Choroid plexus epithelial cell (primary cell): ENCODE measurements at places on chromosomes 5 and 9.

DNA sequence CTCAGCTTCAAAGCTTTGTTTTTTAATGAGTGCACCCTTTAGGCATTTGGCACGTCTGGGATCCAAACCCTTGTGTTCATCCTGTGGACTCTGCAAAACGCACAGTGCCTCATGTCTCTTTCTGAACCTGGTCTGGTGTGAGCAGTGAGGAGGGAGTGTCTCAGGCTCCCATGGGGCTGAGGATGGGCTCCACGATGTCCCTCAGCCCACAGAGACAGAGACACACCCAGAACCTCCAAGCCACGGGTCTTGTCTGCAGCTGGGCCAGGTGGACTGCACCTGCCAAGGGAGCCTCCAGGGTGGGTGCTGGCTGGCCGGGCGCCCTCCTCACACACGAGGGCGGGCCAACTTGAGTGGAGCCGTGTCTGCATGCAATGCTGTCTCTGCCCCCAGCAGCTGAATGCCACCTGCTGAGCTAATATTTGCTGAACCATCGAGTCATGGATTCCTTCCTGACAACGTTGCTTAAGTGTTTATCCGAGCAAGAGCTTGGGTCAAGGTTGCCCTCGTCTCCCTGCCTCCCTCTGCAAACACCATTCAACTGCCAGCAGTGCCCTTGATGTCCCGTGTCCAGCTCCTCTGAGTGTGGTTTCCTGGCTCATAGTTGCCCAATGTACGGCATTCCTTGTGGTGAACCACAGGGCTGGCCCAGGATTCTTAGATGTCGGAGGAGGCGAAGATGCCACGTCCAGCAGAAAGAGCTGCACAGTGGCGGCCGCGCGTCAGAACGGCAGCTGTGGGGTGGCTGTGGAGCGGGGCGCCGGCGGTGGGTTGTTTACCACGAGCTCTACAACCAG lies 31.4 kb upstream of the LPCAT1 start:
- DNase-seq, result peak; percentile 60

DNA sequence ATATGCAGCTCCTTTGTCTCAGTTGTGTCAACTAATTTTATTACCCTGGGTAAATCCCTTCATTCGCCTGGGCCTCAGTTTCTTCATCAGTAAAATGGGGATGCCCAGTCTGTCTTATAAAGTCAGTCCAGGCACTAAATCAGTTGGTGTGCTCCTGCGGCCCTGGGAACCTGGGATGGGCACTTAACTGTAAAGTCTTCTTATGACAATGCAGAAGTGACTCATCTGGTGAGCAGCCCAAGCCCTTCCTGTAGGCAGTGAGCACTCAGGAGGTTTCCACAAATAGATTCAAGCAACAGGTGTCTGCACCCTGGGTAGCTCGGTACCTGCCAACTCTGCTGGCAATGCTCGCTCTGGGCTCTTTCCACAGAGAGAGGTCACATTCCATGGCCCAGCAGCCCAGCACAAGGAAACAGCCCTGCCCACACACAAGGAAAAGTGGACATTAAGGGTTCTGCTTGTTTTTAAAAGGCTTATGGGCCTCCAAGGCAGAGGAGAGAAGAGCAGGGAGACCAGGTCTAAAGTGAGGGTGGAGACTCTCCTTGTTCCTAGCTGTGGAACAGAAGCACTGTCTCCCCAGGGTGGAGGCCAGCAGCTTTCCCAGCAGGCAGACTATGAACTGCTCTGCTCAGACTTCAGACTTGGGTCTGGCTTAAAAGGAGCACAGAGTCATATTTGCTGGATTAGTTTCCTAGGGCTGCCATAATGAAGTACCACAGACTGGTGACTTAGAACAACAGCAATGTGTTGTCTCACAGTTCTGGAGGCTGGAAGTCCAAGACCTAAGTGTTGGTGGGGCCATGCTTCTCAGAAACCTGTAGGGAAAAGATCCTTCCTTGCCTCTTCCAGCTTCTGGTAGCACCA lies 89.7 kb upstream of the ADRA1B start:
- DNase-seq, result peak; percentile 83

GRCh38 chr5:148433826-148434225 lies 50.1 kb downstream of the FBXO38 start:
- DNase-seq, result no peak

DNA sequence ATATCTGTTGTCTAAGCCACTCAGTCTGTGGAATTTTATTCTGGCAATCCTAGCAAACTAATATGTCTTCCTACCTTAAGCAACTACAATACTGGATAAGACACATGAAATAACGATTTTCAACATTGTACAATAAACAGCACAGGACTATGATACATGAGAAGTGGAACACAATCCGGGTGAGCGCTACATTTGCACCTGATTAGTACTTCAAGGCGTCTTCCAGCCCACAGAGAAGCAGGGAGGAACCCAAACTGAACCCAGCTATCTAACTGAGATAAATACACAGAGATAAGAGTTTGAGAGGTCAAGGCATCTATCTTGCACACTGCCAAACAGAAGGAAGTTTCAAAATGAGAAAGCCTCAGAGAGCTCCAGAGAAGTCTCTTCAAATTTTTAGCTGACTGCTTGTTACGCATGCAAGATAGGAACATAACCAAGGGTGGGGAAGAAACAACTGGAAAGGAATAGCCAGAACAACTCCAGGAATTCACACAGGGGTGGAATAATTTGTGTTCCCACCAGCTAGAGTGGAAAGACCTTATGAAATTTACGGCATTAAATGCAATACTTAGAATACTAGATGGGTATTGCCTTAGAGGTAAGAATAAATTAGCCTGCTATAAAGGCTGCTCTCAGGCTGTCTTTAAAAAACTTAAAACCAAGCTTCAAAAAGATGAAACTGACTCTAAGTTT lies 481.8 kb downstream of the MTRR start:
- no peak for DNase-seq

GRCh38 chr9:94887721-94888120 lies 161.2 kb downstream of the AOPEP start:
- no peak for DNase-seq

- peak; percentile 40 for DNase-seq
Observed at GRCh38 chr5:173771121-173771724, 116.9 kb upstream of the CPEB4 start.

DNA sequence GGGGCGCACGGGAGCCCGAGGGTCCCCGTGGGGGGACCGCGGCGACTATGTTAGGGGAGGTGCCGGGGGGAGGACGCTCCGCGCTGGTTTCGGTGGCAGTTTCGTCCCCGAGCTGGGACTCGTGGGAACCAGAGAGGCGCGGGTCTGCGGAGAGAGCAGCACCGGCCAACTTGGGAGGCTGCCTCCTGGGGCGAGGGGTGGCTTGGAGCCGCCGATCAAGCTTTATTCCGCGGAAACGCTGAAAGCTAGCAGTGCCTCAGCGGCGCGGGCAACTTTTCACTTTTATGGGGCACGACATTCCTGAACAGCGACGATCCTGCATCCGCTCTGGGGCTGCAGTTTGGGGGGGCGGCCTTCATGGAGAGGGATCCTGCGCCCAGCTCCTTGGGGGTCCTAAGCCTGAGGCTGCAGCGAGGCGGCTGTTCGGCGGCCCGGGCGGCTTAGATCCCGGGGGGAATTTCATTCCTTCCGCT lies 369 bp downstream of the OCLN start:
- no peak for DNase-seq

GRCh38 chr5:9544502-9545135 lies 1.3 kb downstream of the SEMA5A start:
- peak; percentile 89 for DNase-seq

DNA sequence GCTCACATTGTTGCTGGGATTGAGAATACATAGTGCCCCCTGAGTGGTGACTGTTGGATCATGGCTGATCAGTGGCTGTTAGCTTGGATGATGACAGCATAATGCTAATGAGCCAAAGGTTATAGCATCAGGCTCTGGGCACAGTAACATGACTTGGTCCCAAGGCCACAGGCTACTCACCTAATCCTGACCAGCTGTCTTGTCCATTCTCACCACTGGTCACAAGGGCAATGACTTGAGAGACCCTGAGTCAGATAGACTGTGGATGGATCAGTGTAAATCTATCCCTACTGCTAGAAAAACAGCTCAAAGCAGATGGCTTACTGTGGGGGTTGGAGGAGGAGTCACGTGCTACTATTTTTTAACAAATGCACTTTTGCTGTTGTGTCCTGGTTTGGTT lies 74.7 kb downstream of the AOPEP start:
- no peak for DNase-seq

- no peak for DNase-seq
Observed at GRCh38 chr5:158586054-158586453, 513.7 kb downstream of the EBF1 start.

GRCh38 chr5:107783551-107783950 lies 112.8 kb upstream of the EFNA5 start:
- DNase-seq, result peak; percentile 61

GRCh38 chr9:123960366-123960765 lies 30.4 kb upstream of the DENND1A start:
- no peak for DNase-seq

GRCh38 chr9:74856989-74857388 lies 30.7 kb downstream of the TRPM6 start:
- DNase-seq, result no peak

DNA sequence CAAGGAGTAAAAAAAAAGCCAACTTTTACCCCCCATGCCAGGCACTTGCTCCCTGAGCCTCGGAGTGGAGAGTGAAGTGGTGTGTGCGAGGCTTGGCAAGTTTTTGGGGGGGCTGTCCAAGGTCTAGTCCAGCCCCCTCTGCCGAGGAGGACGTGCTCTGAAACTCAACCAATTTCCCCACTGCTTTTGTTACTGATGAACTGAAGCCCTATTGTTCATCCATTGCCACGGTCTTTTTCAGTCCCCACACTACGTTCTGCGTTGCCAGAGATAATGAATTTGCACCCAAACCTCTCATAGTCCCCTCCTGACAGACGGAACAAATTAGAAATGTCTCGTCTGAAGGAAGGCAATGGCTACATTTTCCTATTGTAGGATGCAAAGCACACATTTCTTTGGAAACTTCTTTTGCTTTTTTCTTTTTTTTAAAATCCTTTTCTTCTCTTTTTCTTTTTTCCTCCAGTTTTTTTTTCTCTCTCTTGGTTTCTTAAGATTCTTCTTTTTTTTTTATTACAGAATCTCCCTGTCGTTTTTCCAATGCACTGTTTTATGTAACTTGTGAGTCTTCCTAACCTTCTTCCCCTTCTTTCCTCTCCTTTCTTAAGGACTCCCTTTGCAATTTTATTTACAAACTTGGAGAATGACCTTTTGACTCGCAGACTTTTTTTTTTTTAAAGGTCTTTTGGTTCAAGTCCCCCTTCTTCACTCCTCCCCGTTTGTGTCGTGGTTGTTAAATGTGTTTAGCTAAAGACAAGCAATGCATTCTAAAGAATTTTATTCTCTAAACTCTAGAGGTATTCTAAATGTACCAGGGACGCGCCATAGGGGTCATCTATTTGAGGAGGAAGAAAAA lies 209.5 kb downstream of the MEF2C start:
- no peak for DNase-seq

DNA sequence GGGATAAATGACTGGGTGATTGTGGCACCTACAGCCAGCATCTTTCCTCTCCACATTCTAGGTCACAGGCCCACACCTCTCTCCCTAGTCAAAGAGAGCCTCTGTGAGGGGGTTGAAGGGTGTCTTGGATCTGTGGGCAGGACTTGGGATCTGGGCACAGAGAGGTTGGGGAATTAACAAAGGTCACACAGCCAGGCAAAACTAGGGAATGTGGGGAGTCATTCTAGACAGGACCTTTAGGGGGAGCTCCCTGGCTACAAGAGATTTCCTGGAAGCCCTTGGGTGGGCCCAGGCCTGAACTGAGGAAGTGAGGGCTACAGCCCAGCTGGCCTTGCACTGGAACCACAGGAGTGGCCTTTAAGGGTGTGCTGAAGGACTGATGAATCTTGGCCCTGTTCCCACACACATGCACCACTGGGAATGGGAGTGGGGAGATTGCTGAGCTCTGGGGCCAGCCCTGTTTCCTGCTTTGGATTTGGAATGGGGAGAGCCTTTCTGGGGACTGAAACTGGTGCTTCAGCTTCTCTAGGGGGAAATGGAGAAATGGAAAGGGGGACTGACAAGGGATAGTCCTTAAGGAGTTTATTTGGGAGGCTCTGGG lies 12.4 kb upstream of the CXXC5 start:
- DNase-seq, result peak; percentile 96

DNA sequence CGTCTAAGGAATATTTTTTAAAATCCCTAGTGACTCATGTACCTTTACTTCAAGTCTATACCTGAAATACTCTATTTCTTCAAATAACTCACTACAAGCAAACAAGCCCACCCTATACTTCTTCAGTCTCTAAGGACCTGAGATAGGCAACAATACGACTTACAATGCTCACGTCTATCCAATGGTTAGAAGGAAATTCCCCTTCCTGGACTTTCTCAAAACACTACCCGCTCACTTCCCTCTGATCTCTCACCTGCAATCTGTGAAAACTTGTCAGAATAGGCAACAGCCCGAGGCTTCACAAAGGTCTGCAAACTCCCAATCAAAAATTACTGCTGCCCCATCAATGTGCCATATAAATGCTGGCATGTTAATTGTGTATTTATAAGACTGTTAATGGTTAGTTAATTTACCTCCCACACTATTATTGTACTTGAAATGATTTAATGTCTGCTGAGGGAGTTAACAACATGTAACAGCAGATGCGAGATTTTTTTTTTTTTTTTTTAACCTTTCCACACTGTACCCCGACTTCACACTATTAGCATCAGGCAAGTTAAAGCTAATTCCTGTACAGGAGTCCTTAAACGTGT lies 27.3 kb downstream of the MAPKAP1 start:
- no peak for DNase-seq

- DNase-seq, result no peak
Observed at GRCh38 chr9:117325831-117326230, 89.0 kb downstream of the ASTN2 start.

DNA sequence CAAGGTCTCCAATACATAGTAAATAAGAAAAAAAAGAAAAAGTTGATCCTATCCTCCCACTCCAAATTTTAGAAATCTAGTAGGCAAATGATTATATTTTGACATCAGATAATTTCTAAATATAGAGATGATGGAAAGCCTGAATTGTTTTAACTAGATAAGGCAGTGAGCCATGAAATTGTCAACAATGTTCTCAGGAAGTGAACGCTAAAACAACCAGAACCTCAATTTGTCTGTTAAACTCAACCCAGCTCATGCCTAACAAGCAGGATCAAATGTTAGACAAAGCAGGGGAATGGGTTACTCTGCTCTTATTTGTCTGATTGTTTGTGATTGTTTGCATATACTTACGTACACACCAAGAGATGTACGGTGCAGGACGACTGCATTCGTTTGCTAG lies 49.2 kb downstream of the ESM1 start:
- peak; percentile 8 for DNase-seq

DNA sequence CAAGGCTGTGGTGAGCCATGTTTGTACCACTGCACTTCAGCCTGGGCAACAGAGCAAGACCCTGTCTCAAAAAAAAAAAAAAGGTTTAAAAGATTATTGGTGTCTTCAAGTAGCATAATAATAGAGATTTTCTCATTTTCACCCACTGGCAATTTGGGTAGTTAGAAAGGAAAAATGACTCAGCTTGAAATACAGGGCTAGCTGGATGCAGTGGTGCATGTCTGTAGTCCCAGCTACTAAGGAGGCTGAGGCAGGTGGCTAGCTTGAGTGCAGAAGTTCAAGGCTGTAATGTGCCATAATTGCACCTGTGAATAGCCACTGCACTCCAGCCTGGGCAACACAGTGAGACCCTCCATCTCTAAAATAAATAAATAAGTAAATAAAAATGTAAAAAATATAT lies 111.1 kb downstream of the ARRDC3 start:
- DNase-seq, result no peak

- DNase-seq, result no peak
Observed at GRCh38 chr5:93327605-93328004, 253.4 kb downstream of the NR2F1-AS1 start.
